Skin of body (tissue), 3 donors: ENCODE measurements at places on chromosomes 6 and 20. TPM values are rescaled to one million over a fixed set of nuclear protein-coding genes. Genes with fewer than 3 reads are reported as not detected.
A peak's percentile ranks its signal among the peaks of the same experiment; 100 is the strongest.

The OPRL1 gene
- total RNA-seq, result 0.89 TPM

The TNFAIP3 gene
- 43.9 TPM for total RNA-seq

The RGS17 gene
- 0.69 TPM for total RNA-seq

The PTCHD4 gene
- 2.1 TPM for total RNA-seq

The POU5F1 gene
- total RNA-seq, result 0.69 TPM

The CLVS2 gene
- 0.10 TPM for total RNA-seq

The IFNGR1 gene
- total RNA-seq, result 112 TPM

The SYTL3 gene
- 2.7 TPM for total RNA-seq

The EMILIN3 gene
- 18.4 TPM for total RNA-seq

DNA sequence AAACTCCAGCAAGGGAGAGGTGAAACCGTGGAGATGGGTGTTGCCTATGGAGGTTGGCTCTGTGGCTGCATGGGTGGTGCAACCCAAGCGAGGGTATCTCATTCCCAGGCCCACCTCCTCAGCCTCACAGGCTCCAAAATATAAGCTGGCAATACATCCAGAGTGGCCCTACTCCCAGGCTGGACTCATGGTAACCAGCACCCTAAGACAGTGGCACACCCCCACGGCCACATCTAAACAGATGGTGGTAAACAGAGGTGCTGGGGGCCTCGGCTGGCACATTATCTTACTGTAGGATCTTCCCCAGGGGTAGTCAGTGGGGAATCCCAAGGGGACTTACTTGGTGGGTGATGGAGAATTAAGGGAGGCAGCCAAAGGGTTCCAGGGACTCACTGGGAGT, 33.7 kb upstream of the CCND3 start:
- DNase-seq, result no peak

GRCh38 chr6:56692523-56693245, 50.0 kb upstream of the DST start:
- DNase-seq, result peak; percentile 62

DNA sequence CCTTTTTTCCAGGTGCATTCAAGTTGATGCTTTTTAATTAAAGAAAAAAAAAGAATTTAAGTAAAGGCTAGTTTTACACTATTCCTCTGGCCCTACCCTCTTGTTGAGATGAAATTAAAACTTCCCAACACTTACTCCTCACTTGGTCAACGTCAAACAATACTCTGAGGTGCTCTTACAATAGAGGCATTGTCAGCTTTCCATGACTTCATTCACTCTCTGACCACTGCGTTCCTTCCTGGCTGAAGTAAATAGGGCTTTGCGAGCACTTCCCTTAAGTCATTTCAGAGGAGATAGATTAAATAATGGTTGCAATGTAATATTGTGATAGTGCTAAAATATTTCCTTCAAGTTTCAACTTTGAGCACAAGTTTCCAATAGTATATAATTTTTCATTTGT, 229.8 kb upstream of the CEP162 start:
- DNase-seq, result no peak

DNA sequence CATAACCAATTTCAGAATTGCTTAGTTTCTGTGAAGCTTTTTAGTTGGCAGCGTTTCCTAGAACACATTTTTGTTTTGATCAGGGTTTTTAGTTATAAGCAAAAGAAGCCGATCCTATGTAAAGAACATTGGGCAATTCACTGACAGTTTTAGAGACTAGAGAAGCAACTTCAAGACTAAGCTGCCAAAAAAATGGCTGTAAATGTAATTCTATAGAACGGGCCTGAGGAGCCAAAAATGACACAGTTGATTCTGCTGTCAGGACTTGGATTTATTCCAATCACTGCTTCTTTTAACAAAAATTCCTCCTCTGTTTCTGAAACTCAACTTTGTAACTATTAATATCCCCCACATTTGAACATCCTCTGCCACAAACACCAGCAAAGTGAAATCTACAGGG, 236.0 kb upstream of the EYS start:
- DNase-seq, result peak; percentile 80

GRCh38 chr6:109239160-109239559, 143.1 kb downstream of the CD164 start:
- DNase-seq, result no peak

GRCh38 chr6:15936503-15936902, 192.4 kb upstream of the MYLIP start:
- no peak for DNase-seq

GRCh38 chr6:1722801-1723200, 113.1 kb downstream of the FOXC1 start:
- no peak for DNase-seq

DNA sequence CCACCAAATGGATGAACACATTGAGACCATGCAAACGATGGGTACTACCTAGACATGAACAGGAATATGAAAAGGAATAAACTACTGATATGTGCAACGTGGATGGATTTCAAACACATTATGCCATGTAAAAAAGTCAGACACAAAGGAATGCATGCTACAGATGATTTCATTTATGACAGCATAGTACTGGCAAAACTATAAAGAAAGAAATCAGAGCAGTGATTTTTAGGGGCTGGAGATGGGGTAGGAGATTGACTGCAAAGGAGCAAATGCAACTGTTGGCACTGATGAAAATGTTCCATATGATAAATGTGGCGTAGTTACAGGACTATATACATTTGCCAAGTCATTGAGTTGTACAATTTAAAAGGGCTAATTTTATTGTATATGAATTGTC, 13.4 kb upstream of the COL12A1 start:
- DNase-seq, result peak; percentile 89

DNA sequence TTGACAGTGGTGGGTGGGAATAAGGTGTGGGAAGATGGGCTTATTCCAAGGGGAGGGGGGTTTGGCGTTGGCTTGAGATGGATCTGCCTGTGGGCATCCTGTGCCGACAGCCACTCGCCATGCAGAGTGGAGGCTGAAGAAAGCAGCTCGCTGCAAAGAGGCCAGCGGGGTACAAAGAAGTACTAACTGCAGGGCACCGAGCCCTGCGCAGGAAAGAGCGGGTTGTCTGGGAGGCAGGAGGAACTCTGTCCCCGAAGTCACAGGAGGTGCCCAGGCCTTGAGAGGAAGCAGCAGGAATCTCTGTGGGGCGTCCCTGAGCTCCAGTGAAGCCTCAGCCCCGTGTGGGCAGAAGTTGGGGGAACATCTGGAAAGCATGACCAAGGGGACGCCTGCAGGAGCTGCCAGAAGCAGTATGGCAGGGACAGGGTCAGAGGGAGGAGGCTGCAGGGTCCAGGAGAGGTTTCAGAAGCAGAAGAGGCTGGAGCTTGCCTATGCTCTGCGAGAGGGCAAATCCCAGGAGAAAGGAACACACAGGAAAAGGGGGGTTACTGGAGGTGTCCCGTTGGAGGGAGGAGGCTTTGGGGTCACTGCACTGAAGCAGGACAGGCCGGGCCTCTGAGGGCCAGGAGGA, 77.2 kb downstream of the THBS2 start:
- no peak for DNase-seq

GRCh38 chr6:130740308-130740707, 86.9 kb upstream of the SMLR1 start:
- no peak for DNase-seq

- no peak for DNase-seq
Observed at GRCh38 chr20:50728981-50729874, 2.2 kb upstream of the PARD6B start.
